Tongue (tissue), 3 donors: ENCODE measurements at places on chromosomes 4 and X.
A peak's percentile ranks its signal among the peaks of the same experiment; 100 is the strongest.

DNA sequence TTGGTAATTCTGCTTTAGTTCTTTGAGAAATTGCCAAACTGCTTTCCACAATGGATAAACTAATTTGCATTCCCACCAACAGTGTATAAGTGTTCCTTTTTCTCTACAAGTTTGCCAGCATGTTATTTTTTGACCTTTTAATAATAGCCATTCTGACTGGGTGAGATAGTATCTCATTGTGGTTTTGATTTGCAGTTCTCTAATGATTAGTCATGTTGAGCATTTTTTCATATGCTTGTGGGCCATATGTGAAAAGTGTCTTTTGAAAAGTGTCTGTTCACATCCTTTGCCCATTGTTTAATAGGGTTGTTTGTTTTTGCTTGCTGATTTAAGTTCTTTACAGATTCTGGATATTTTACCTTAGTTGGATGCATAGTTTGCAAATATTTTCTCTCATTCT is 25.9 kb downstream of the ENPEP start:
- no peak for DNase-seq

DNA sequence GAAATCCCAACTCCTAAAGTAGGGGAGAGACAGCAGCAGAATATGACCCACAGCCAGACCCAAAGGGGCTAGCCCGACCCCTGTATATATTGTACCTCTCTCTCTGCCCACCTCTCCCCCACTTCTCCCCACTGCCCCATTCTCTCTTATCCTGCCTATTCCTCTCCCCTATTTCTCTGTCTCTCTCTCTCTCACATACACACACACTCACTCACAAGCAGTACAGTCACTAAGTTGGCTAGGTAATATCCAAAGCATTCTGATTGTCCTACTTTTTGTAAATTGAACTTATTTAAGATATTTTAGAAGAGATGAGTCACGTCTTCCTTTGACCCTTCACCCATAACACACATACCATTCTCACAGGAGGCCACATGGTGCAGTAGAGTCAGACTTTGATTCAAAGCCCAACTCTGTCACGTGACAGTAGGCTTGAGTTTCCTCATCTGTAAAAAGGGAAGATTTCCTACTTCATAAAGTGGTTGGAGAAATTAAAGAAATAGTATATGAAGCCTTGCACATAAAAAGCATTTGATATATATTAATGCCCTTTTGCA is 29.5 kb downstream of the SRPX2 start:
- DNase-seq, result no peak

DNA sequence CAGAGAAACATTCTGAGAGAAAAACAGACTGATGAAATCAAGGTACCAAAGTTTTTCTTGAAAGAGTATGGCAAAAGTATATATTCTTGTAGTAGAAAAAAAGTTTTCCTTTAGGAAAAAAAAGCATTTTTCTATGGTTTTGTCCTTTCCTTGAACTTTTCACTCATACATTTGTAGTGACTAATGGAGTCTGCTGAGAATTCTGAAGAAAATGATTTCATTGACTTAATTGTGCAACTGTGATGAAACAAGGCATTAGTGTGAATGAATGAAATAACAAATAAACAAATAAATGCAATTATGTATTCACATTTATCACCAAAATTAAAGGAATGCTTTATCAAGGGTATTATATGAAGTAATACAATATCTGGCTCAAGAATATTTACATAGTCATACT is 5.7 kb downstream of the CSN1S1 start:
- DNase-seq, result no peak

- DNase-seq, result no peak
These were observed at the start of gene LUZP4 for GRCh38 chrX:115289465-115289864. Gene LUZP4 (plus strand): TSS chrX:115289715. CDS start chrX:115289760, 45 bp downstream.

GRCh38 chr4:2411786-2412510 is 6.5 kb downstream of the ZFYVE28 start:
- no peak for DNase-seq

- no peak for DNase-seq
These were observed 274.7 kb downstream of the CFAP299 start for GRCh38 chr4:80610199-80610598.

DNA sequence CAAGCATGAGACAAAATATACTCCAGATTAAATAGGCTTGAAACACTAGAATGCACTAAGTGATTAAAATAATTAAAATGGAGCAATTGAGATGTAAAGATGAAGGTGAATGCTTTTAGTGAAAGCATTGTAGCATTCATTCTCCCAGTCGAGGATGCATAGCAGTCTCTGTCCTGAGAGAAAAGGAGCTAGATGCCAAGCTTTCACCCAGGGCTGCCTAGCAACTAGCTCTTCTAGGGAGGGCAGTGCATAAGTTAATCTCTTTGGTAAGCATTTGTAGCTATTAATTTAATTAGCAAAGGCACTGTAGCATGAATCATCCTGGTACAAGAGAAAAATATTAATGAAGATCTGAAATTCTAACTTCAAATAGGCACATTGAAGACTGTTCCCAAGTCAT is 1014.8 kb downstream of the C4orf33 start:
- DNase-seq, result no peak

- DNase-seq, result peak; percentile 95
These were observed at the start of gene PGM2 for GRCh38 chr4:37826295-37827029. Gene PGM2 (plus strand): TSS chr4:37826686. CDS start chr4:37826733, 47 bp downstream.

DNA sequence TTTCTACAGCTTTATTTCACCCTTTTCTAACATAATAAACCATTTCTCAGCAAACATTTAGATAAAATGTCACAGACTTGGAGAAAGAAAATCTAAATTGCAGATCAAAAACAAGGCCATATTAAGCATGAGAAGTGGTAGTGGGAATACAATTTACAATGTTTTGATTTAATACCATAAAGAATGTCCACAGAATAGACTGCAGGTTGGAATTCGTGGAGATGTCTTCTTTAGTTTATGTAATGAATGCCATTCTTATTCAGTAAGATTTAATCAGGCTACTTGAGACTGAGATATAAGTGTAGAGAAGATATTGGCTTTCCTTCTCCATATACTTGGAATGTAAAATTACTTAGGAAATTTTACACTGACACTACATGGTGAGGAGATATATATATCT is 91.9 kb upstream of the ZFP42 start:
- no peak for DNase-seq

GRCh38 chr4:59380841-59381366 is 1819.2 kb upstream of the ADGRL3 start:
- DNase-seq, result no peak

DNA sequence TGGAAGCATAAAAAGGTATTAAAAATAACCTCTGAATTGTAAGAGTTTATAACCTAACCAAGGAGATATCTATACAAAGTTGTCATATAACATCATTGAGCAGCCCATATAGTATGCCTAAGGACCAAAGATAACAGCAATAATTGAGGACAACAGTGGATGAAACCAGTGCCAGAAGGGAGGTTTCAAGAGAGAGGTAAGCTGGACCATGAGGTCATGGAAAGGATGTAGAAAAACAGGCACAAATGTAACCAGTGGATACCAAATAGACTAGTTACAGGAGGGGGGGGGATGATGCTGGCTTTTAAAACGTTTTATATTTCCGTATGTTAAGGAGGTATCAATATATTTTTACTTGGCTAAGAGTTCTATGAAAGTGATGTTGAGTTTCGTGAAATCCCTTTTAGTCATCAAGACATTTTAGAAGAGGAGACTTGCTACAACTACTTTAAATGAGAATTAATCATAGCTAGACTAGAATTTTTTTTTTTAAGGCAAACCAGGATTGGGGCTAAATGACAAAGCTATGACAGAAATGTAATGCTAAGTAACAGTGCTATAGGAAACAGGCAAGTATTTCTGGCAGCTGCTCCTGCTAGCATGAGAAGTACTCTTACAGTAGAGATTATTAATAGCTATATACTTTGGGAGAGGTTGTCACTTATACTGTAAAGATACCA is 161.1 kb downstream of the FBXW7 start:
- DNase-seq, result peak; percentile 18

GRCh38 chr4:78149751-78150542 is 92.8 kb downstream of the FRAS1 start:
- DNase-seq, result no peak

DNA sequence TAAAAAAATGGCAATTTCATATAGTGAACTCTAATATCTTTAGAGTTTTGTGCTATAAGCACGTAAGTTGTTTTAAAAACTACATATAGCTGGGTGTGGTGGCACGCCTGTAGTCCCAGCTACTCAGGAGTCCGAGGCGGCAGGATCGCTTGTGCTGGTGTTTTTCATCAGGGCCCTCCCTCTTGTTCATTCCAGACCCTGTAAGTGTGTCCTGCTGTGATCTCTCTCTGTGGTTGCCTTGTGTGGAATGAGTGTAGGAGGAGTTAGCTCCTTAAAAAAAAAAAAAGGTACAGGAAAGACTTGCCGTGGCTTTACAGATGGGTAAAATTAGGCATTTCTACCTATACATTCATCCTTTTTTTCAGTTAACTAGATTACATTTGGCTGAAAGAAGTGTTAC is 35.4 kb downstream of the RBBP7 start:
- no peak for DNase-seq

GRCh38 chrX:31423609-31424189 is 351.9 kb upstream of the FTHL17 start:
- peak; percentile 88 for DNase-seq

- no peak for DNase-seq
These were observed 6.6 kb downstream of the HCCS start for GRCh38 chrX:11117745-11118144.

DNA sequence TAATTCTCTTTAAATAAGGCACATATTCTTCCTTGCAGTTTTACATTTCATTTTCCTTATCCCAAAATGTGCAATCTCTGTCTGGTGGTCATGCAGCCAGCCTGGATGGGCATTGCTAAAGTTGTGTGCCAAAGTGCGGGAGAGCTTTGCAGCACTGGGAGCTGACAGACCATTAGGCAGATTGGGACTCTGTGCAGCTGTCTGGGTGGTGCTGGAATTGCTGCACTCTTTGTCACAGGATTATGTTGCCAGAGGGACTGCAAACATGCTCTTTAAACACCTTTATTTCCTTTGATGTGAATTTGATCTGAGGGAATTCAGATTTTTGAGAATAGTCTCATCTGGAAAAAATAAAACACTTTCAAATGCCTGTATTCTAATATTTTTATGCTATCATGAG is 956.2 kb upstream of the DIAPH2 start:
- DNase-seq, result peak; percentile 45
